ENCODE measurements at places on chromosomes 5 and 9. TPM values are rescaled to one million over a fixed set of nuclear protein-coding genes. Genes with fewer than 3 reads are reported as not detected.

The CFAP77 gene
- not detected for total RNA-seq

The SAPCD2 gene
- 0.44 TPM for total RNA-seq

The MAPKAP1 gene
- 54.5 TPM for total RNA-seq

The ACTBL2 gene
- total RNA-seq = not detected

The ALDH1A1 gene
- total RNA-seq = 0.30 TPM

The FOXI1 gene
- not detected for total RNA-seq

The NSG2 gene
- total RNA-seq = not detected

The TNFSF8 gene
- 21.3 TPM for total RNA-seq

The DEPDC1B gene
- total RNA-seq = not detected

The SLC6A19 gene
- total RNA-seq = not detected

The IL13 gene
- total RNA-seq = 0.31 TPM

The FCN2 gene
- not detected for total RNA-seq

The BNIP1 gene
- total RNA-seq = 6.9 TPM

The SV2C gene
- not detected for total RNA-seq
